ENCODE measurements at places on chromosomes 4 and X.

- no peak for DNase-seq
Measured at GRCh38 chr4:10647846-10648245, 36.7 kb downstream of the CLNK start.

DNA sequence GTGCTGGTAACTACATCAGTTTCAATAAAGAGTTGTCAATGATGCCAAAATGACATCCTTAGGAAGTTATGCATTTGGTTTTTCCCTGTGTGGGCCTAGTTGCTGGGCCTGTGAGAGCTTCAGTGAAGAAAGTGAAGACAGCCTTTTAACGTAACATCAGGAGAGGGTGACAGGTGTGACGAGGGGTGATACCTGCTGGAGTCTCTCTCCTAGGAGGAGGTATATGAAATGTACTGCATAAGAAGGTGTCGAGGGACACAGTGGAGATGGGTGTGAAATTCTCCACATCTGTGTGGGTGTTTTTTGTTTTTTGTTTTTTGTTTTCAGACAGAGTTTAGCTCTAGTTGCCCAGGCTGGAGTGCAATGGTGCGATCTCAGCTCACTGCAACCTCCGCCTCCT is 49.2 kb downstream of the EVC start:
- DNase-seq, result no peak

DNA sequence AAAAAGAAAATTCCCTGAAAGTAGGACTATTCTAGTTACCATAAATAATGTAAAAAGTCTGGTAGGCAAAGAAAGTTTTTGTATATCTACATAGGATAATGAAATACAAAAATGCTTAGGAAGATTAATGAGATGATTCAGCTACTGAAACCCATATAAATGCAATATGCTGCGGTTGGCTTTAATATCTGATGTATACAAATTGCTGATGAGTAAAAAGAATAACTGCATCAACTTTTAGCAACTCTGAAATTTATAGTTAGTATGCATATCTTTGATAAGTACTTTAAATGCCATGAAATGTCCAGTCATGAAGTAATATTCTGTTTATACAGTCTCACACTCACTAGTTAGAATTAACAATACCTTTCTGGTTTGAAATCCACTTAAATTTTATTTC is 404.8 kb downstream of the TLL1 start:
- no peak for DNase-seq

GRCh38 chr4:128560754-128561495 is 248.6 kb upstream of the JADE1 start:
- no peak for DNase-seq

GRCh38 chr4:108919226-108919893 is 156.5 kb upstream of the ETNPPL start:
- DNase-seq, result no peak

DNA sequence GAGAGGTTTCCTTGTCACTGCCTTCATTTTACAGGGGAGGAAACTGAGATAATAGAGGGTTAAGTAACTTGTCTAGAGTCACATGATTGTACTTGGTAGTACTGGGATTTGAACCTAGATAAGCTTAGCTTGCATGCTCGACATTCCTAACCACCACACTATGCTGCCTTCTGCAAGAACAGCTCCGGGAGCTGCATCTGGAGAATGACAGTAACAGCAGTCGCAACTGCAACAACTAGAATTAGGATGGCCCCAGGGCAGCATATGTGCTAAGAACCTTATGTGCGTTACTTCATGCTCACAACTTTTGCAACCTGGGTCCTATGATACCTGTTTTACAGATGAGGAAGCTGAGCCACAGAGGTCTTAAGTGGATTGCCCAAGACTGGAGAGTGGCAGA is 89.5 kb upstream of the LCORL start:
- no peak for DNase-seq

GRCh38 chr4:102871772-102872171 is 3.0 kb downstream of the CISD2 start:
- DNase-seq, result no peak

- DNase-seq, result no peak
Measured at GRCh38 chr4:15100994-15101695, 98.9 kb downstream of the CPEB2 start.

Data from DMS 273 treated with DMSO at 0.1 percent for 48 hours (cell line).